Mammary epithelial cell (primary cell): ENCODE measurements at places on chromosomes 2 and 18. TPM values are rescaled to one million over a fixed set of nuclear protein-coding genes. Genes with fewer than 3 reads are reported as not detected.
A peak's percentile ranks its signal among the peaks of the same experiment; 100 is the strongest.

GRCh38 chr2:195834836-195835235, 177.8 kb downstream of the SLC39A10 start:
- DNase-seq = no peak

GRCh38 chr2:159960414-159960813, 102.0 kb downstream of the PLA2R1 start:
- DNase-seq = peak; percentile 91

- no peak for DNase-seq
These were observed 200.9 kb upstream of the MEIS1 start for GRCh38 chr2:66233981-66234380.

GRCh38 chr2:225479386-225479785, 79.9 kb downstream of the NYAP2 start:
- DNase-seq = no peak

DNA sequence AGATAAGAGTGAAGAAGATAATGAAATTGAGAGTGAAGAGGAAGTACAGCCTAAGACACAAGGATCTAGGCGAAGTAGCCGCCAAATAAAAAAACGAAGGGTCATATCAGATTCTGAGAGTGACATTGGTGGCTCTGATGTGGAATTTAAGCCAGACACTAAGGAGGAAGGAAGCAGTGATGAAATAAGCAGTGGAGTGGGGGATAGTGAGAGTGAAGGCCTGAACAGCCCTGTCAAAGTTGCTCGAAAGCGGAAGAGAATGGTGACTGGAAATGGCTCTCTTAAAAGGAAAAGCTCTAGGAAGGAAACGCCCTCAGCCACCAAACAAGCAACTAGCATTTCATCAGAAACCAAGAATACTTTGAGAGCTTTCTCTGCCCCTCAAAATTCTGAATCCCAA, 15.7 kb downstream of the MSH6 start:
- DNase-seq = no peak

DNA sequence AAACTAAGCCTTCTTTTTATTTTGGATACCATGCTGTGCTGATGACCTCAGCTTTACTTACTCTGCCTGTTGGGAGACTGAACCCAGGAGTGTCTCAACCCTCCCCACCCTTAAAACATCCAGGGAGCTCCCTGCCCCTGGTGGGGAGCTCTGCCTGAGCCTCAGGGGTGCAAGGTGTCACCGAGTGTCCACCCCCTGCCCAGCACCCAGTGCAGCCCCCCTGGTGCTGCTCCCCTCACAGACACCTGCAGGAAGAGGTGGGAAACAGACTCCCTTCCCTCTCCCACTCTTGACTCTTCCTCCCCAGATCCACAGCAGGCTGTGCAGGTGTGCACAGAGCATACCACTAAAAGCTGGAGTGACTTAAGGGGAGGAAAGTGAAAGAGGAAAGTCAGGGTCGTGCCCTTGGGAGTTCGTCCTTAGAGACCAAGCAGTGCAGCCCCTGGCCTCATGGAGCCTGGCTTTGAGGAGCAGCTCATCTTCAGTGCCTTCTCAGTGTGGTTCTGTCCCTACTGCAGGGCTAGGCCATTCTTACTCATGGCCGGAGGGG, 51.3 kb downstream of the MYO7B start:
- no peak for DNase-seq

DNA sequence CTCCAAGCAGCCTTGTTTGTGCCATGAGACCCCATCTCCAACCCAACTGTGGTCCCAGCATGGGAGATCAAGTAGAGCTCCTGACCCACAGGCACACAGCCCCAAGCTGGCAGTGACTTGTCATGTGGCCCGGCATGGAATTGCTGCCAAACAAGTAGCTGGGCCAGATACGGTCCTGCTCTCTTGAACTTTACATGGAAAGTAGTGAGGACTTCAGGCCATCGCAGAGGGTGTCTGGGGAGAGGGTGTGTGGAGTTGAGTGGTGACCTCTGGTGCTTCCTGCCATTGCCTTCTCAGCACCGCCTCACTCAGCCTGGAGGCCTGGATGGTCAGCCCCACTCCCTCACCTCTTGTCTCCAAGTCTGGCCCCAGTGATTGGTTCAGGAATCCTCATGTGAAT, 10.9 kb upstream of the SLC4A3 start:
- no peak for DNase-seq

DNA sequence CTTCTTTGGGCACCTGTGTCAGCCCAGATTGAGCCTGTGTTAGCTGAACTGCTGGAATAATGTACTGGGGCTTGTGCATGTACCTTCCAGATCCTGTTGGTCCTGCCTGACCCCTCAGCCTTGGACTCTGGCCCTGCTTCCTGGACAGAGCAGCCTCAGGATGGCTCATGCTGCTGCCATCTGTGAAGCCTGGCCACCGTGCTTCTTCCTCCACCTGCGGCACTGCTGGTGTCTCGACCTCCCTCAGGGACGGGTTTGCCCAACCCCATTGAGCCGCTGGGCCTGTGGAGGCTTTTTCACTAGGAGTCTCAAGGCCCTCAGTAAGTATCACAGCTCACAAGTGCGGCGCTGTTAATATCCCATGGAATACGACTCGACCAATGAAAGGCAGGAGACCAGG, 342.7 kb downstream of the TGIF1 start:
- DNase-seq = no peak

- peak; percentile 56 for DNase-seq
These were observed 766 bp downstream of the MFF start for GRCh38 chr2:227325839-227326195.

DNA sequence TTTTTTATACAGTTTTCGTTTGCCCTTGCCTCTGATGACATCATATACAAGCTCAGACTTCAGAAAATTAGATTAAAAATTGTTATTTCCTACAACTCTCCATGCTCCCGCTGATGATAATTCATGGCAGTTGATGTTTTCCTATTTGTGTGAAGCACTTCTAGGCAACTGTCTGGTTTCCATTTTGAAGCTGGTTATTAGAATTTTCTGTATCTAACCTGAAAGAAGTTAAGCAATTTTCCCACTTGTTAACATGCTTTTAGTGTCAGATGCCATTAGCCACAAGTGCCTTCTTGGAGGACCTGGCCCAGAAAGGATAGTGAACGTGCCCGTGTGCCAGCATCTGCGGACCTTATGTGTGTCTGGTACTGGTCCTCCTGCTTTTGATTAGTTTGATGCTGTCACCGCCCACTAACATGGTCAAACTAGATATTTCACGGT, 347.6 kb upstream of the RAB12 start:
- no peak for DNase-seq

DNA sequence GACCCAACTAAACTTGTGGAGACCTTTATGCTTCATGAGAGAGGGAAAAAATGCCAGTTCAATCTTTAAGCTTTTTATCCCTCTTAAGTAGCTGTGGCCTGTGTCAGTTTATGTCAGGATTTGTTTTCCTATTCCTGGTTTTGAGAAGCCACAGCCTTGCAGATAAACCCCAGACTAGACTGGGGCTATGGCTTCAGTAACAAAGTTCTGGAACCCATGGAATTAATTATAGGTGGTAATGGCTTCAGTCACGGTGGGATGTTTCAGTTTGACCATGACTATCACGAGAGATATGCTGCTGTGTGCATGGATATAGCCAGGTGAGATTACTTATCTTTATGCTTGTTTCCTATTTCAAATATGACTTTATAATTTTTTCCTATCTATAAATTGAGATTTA, 134.8 kb downstream of the RAPGEF4 start:
- DNase-seq = no peak

GRCh38 chr2:128644718-128645256, 326.1 kb upstream of the HS6ST1 start:
- DNase-seq = no peak

- no peak for DNase-seq
These were observed 141.8 kb upstream of the ALKAL2 start for GRCh38 chr2:429575-430254.

DNA sequence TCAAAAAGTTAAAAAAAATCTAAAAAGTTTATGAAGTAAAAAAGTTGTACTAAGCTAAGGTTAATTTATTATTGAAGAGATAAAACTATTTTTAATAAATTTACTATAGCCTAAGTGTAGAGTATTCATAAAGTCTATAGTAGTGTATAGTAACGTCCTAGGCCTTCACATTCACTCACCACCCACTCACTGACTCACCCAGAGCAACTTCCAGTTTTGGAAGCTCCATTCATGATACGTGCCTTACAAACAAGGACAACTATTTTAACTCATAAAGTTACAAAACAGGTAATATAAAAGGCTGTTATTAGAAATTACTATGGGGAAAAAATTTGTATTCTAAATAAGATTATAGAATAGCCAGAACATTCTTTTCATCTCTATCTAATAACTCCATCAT, 158.9 kb upstream of the FN1 start:
- peak; percentile 77 for DNase-seq

GRCh38 chr2:62219407-62220159, 23.7 kb downstream of the B3GNT2 start:
- no peak for DNase-seq

DNA sequence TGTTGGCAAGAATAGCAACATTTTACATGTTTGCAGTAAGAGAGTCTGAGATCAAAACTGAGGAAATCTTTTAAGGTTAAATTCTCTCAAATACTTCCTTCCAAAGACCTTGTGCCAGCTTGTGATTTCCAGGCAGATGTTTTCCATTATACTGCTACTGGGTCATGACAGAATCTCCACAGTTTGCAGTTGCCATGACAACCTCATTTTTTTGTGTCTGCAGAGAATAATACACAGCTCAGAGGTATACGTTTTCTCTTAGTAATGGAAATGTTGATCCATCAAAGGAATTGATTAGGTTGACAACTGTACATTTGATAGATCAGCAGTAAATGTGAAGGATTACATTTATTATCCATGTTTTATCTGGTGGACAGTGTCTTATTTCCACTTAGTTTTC, 29.1 kb upstream of the CSRNP3 start:
- DNase-seq = no peak

GRCh38 chr2:17869128-17869527, 9.3 kb upstream of the KCNS3 start:
- peak; percentile 3 for DNase-seq

DNA sequence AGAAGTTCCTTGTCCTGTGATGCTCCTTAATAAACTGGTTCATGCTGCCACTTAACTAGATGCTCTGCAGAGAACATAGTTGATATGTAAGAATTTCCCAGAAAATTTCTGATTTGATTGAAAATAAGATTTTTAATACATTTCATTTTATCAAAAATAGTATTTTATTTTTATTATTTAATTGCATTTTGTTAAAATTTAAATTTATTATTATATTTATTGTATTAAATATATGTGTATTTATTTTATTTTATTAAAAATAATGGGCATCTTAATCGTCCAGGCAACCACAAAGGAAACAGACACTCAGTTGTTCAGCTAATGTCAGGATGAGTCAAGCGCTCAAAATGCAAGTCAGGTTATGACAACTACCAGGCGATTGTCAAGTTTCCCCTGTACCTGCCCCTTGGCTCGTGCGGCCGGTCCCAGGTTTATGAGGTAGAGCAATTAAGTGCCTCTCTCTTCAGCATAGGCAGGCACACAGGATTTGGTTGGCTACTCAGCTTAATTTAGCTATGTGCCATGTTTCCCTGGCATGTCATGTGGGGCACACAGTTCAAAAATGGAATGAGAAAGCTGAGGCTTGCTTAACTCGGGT, 361.2 kb downstream of the RND3 start:
- peak; percentile 94 for DNase-seq

The ZNF2 gene
- 3.3 TPM for polyA plus RNA-seq

The CHCHD5 gene
- 32.6 TPM for polyA plus RNA-seq

The TOGARAM2 gene
- 0.09 TPM for polyA plus RNA-seq

The NEU2 gene
- not detected for polyA plus RNA-seq

The SUMO1 gene
- 70.9 TPM for polyA plus RNA-seq

The IL1RN gene
- 38.0 TPM for polyA plus RNA-seq

The RAB17 gene
- 12.8 TPM for polyA plus RNA-seq

The COL4A4 gene
- 0.01 TPM for polyA plus RNA-seq

The FBXO48 gene
- polyA plus RNA-seq = 0.78 TPM
